Left colon (tissue), 2 donors: ENCODE measurements at places on chromosomes 7 and 10. TPM values are rescaled to one million over a fixed set of nuclear protein-coding genes. Genes with fewer than 3 reads are reported as not detected.

GRCh38 chr7:128903621-128904361, 6.7 kb downstream of the KCP start:
- no peak for DNase-seq

- DNase-seq, result no peak
These were observed 181.7 kb downstream of the CCSER2 start for GRCh38 chr10:84510121-84510520.

DNA sequence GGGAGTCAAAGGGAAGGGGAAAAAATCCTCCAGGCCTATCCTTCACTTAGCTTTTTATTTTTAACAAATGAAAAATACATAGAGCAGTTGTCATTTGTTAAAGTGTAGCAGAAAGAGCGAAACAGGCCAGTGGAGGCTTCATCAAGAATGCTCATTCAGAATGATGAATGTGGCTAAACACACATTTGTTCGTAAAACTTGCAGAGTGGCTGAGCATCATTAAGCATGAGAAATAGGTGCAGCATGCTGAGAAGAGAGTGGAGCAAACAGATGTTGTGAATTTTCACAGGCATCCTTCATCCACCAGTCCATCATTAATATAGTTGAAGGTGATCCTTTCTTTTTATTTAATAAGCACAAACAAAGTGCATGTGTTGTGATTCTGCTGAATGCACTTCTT, 407.6 kb downstream of the LRMDA start:
- DNase-seq, result no peak

DNA sequence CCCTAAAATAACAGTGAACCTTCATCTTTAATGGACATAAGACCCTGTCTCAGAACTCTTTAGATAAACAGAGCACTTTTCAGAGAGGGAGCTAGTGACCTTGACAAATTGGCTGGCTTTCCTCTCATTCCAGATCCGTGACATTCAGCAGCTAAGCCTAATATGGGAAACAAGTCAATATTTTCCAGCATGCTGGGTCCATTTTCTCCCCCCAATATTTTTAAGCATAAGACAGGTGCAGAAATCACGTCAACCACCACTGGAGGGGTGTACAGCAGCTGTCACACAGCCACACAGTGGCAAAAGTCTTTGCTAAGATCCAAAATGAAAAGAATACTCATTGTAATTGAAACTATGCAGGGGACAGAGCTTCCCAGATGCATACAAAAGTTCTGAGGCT, 26.1 kb downstream of the LRRTM3 start:
- no peak for DNase-seq

DNA sequence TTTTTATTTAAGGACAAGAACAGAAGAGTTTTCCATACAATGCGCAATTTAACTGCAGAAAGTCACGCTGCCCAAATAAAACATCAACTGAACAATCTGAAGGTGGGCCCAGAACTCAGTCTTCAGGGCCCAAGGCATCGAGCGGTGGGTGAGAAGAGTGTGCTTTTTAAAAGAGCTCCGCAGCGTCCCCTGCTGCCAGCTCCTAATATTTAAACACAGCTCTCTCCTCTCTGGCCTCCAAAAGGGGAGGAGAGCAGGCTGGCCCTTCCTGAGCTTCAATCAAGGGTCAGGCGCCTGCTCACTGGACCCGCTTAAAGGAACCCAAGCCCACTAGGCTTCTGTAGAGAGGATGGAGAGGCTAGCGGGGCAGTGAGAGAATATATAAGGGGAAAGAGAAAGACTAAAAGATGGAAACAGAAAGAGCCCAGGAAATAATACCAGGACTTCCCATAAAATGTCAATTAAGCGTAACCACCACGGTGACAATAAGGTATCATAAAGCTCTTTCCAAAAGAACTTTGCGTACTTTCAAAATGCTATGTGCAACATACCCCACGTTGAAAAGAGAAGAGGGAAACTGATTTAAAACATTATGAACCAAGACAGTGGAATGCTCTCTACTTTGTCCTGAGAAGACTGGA, 2.8 kb downstream of the FAM53B start:
- peak; percentile 94 for DNase-seq

GRCh38 chr7:25710959-25711358, 441.0 kb upstream of the NFE2L3 start:
- no peak for DNase-seq

- no peak for DNase-seq
These were observed 52.9 kb upstream of the ZMIZ2 start for GRCh38 chr7:44695756-44696155.

- no peak for DNase-seq
These were observed 211.1 kb downstream of the MGMT start for GRCh38 chr10:129678186-129678585.

- DNase-seq, result no peak
These were observed 66.5 kb downstream of the ANLN start for GRCh38 chr7:36456138-36456537.

DNA sequence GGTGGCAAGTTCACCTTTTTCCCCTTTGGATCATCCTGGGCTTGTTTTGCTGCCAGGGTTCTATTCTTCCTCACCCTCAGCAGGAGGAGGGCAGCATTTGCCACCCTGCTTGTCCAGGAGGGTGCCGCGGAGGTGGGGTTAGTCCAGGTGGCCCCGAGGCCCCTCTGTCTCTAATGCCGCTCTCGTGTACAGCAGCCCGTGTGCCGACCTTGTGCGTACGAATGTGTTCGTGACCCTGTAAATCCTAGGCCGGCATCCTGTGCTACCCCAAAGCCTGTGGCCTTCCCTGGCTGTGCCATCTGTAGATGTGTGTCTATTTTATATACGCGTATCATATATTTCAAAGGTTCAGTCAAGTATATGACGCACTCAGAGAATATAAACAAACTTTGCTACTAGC, 10.6 kb downstream of the IQCE start:
- DNase-seq, result no peak

DNA sequence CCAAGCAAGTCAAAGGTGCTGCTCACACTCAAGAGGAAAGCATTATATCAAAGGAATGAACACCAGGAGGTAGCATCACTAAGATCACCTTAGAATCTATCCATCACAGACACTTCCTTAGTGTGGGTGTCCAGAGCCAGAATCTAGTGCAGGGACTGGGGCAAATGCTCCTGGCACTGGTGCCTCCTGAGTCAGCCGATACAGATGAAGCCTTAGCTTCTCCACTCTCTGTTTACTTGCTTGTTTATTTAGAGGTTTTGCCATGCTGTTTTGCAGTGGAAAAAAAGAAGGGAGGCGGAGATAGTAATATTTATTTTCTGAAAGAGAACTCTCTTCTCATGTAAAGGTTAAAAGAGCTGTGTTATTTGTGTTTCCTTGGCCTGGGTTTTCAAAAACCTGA, 303.1 kb downstream of the WDR11 start:
- no peak for DNase-seq

GRCh38 chr7:45524445-45524844, 49.7 kb upstream of the ADCY1 start:
- DNase-seq, result no peak

DNA sequence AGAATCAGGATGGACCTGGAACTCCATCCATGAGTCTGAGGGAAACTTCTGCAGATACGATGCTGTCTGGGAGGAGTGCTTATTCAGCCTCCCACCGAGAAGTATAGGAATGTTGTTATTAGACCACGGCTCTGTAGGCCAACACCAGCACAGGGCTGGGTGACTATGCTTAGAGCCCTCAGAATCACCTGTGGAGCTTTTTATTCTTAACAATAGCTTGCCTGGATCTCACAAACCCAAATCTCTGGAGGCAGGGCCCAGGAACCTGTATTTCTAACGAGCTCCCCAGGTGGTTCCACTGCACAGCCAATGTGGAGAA, 55.6 kb upstream of the ARID5B start:
- no peak for DNase-seq

The KDM7A gene
- 31.8 TPM for total RNA-seq

The ACTA2 gene
- total RNA-seq, result 245 TPM

The OGDHL gene
- 1.3 TPM for total RNA-seq

The PTPRZ1 gene
- total RNA-seq, result 0.12 TPM
